Prostate gland (tissue), 2 donors: ENCODE measurements at places on chromosomes 6 and 20.

GRCh38 chr6:56949265-56949664, 5.6 kb upstream of the BEND6 start:
- no peak for DNase-seq

GRCh38 chr6:90209527-90209926, 87.1 kb downstream of the BACH2 start:
- DNase-seq, result no peak

DNA sequence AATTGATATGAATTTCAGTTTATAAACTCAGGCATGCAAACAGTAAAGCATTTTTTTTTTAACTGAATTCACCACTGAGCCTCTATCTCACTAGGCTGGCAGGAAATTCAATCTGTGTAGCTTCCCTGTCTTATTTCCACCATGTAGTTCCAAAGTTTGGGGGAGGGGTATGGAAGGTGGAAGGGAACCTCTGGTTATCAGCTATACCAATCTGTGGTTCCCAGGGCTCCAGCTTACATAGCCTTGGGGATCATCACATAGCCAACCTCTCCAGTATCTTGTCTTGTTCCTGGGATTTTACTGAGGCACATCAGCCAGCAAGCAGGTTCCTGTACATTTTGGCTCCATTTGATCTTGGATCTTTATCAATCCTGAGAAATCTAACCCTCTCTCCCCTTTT, 15.6 kb downstream of the RAD21L1 start:
- no peak for DNase-seq

- DNase-seq, result no peak
Observed at GRCh38 chr20:37303637-37304036, 14.2 kb downstream of the MANBAL start.

DNA sequence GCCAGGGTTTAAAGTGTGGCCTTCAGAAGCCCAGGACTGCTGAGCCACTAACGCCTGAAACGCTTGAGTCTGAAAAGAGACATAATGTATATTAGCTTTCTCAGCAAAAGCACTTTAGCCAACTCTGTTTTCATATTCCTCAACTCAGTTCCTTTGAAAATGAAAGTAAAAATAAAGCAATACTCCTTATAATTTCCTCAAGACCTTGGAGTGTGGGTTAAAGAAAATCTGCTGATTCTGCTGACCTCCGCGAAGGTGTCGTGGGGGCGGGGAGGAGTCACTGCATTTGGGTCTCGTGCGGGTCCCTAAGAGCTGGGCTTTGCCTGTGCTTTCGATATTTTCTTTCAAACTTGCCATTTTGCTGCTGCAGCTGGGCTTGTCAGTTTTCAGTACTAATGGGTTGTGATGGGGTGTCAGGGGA, 142.2 kb upstream of the ARID1B start:
- DNase-seq, result no peak

GRCh38 chr20:43538878-43539700, 19.7 kb upstream of the SGK2 start:
- DNase-seq, result no peak

GRCh38 chr6:137728386-137729349, 138.4 kb upstream of the TNFAIP3 start:
- peak; percentile 58 for DNase-seq

GRCh38 chr6:139172567-139172966, 37.7 kb downstream of the HECA start:
- DNase-seq, result no peak

DNA sequence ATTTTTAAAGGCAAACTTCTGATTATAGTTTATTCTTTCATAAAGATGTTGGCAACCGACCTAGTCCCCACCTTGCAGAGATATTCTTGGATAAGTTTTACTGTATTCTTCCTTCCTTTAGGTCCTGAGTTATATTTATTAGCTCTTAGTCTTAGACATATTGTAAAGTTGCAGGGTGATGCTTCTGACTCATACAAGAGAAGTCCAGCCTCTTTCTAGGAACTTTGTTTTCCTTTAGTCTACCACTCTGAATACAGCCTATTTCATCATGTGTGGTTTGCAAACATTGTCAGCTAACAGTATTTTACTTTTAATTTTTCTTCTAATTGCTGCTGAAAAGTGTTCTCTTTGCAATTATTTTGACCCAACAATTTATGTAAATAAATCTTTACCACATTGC, 686.7 kb downstream of the COL12A1 start:
- no peak for DNase-seq

GRCh38 chr6:161434350-161434749, 160.5 kb upstream of the AGPAT4 start:
- no peak for DNase-seq

DNA sequence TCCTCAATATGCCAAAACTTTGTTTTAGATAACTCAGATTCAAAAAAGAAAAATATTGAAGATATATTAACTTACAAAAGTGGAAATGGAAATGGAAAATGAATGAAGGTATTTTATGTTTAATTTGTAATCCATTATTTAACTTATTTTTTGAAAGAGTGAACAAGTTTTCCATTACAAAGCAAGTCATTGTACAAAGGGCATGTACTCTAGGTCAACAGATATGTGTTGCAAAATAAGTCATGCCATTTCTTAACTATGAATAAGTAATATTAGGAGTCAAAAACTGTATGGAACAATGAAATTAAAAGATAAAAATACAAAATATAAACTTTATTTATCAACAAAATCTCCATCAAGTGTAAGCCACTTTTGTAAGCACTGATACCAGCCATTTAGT, 25.9 kb upstream of the DEFB113 start:
- no peak for DNase-seq

GRCh38 chr20:51507216-51508036, 35.1 kb downstream of the NFATC2 start:
- no peak for DNase-seq

DNA sequence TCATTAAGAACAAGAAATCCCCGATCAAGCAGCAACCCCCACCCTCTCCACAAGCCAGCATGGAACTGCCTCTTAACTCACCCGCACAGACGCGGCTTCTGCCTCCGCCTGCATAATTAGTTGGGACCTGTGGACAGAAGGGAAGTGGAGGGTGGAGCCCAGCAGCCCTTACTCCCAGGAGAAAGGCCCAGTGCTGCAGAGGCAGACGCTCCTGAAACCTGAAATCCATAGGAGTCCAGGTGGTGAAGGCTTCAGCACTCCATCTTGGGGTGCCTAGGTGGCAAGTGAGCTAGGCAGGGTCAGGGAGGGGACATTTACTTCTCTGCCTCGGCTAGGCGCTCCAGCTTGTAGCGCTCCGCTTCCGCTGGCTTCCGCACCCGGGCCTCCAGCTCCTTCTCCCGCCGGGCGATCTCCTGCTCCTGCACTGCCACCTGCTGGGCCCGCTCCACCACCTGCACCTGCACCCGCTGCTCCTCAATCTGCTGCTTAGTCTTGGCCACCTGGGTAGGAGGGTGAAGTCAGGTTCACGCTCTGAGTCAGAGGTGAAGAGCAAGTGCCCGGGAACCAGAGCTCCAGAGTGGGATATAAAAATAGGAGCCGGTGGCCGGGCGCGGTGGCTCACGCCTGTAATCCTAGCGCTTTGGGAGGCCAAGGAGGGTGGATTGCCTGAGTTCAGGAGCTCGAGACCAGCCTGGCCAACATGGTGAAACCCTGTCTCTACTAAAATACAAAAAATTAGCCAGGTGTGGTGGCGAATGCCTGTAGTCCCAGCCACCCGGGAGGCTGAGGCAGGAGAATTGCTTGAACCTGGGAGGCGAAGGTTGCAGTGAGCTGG, 10.7 kb downstream of the TUBB start:
- DNase-seq, result peak; percentile 79

- DNase-seq, result no peak
Observed at GRCh38 chr6:45830441-45831139, 185.1 kb downstream of the CLIC5 start.

DNA sequence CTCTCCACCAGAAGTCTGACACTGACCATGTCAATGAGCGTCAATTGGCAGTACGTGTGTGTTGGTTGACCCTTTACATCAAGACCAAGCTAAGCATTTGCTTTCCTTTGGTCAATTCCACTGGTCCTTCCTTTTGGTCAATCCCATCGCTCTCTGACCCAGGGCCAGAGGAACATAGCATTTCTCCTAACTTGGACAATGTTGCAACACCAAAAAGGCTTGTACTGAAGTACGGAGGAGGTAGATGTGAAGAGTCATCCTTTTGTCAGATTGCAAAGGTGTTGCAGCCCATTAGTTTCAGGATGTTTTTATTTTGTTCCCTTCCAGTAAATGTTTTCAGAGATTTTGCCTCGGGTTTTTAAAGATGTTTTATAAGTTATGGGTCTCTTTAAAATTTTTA, 24.6 kb downstream of the EDN1 start:
- no peak for DNase-seq

DNA sequence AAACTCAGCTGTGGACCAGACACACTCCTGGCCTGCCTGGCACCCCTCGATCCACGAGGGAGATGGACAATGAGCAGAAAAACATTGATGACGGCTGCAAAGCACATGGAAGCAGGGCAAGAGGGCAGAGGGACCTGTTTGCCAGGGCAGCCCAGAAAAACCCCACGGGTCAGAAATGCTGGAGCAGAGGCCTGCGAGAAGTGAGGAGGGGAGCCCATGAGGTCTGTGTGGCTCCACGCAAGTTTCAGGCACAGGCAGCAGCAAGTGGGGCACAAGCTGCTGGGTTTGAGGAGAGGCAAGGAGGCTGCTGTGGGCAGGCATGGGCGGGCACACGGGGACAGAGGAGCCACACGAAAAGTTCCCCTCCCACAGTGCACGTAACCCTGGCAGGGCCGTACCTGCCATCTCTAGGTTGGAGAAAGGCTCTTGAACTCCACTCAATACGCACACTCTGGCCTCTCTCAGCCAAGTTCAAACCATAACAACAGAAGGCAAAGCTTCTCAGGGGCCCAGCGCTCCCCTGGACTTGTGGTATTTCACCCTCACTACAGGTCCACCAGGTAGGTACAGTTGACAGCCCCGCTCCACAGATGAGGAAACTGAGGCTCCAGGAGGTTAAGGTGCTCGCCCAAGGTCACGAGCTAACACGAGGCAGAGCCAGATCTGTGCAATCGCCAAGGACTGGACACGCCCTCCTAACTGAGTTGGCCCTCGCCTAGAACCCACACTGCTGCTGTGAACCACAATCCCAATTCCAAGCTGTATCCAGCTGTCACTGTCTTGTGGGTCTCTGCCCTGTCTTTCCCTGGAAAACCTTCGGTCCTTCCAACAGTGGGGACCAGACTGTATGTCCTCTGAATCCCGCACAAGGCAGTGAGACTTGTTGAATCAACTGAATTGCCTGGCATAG, 108.2 kb downstream of the NOL4L start:
- DNase-seq, result no peak

DNA sequence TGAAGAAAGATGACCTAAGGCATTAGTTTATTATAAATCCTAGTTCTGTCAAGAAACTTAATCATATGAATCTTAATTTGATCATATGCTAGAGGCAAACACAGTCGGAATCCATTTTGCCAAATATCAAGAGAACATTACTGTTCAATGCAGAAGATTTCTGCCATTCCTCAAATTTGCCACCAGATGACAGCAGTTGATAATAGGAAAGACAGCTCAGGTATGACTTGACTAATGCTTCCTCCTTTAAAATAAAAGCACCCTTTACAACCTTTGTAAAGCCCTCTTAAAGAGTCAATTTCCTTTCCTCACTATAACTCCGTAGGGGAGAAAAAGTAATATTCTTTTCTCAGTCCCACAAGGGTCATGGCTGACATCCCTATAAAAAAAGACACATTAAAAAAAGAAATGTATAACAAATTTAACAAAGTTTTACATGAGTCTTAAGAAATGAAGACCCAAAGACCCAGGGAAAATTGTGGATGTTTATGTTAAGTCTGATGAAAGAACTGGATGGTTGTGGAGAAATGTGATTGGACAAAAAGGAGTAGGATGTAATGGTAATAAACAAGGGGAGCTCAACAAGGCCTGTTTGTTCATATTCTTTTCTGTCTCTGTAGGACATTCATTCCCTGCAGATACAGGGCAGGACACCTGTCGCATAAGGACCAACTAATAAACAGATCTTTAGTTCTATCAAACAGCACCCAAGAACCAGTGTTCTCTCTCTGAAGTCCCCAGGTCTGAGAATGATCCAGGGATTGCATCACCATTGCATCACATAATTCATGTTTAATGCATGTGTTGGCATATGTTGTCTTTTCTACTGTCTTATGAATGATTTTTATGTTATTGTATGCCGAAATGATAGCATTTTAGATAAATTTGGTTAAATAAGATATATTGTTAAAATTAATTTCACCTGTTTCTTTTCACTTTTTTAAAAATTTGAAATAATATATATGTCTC, 23.0 kb upstream of the IL17A start:
- DNase-seq, result no peak
